Caki2 (cell line): ENCODE measurements at places on chromosomes 13 and 19. TPM values are rescaled to one million over a fixed set of nuclear protein-coding genes. Genes with fewer than 3 reads are reported as not detected.

DNA sequence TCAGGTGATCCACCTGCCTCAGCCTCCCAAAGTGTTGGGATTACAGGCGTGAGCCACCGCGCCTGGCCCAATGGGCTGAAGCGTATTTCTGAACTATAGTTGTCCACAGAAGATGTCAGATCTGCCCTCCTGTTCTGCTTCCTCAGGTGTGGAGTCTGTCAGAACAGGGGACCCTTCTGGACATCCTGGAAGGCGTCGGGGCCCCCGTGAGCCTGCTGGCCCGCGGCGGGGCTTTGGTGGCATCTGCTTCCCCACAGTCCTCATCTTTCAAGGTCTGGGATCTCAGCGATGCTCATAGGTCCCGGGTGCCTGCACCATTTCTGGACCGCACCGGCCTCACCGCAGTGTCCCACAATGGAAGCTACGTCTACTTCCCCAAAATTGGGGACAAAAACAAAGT lies 29.5 kb upstream of the SIN3B start:
- DNase-seq: no peak

- DNase-seq: no peak
Measured at GRCh38 chr19:29673451-29674371, 8.4 kb downstream of the PLEKHF1 start.

- no peak for DNase-seq
Measured at GRCh38 chr13:34401696-34402095, 540.4 kb upstream of the NBEA start.

DNA sequence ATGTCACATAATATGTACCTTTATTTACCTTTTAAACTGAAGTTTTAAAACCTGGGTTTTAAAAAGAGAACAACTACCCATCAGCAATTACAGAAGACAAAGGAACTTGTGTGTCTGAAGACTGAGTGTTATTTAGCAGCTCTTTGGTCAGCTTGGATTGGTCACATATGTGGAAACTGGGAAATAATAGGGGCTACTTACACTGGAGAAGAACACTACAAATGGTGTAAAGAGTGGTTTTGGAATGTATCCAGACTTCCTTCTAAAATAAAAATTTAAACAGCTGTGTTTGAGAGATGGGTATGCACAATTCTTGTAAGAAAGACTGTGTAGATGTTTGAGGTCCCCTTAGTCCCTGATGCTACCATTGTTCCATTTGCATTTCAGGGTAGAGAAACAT lies 13.3 kb downstream of the TNFRSF19 start:
- no peak for DNase-seq

- DNase-seq: no peak
Measured at GRCh38 chr13:111166882-111167675, 52.0 kb downstream of the ARHGEF7 start.

DNA sequence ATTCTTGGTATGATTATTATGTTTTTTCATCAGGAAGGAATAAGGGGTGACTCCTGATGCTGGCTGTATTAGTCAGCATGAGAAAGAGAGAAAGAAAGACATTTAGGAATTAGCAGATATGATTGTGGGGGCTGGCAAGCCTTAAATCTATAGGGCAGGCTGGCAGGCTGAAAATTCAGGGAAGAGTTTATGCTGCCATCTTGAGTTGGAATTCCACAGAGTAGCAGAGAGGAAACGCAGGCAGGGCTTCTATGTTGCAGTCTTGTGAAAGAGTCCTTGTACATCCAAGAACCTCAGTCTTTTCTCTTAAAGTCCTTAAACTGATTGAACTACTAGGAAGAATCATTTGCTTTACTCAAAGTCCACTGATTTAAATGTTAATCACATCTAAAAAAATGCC lies 262.7 kb upstream of the SLC10A2 start:
- no peak for DNase-seq

- no peak for DNase-seq
Measured at GRCh38 chr13:55728247-55728646, 1412.5 kb upstream of the PRR20A start.

- DNase-seq: no peak
Measured at GRCh38 chr19:42274065-42274682, 5.1 kb downstream of the CIC start.

DNA sequence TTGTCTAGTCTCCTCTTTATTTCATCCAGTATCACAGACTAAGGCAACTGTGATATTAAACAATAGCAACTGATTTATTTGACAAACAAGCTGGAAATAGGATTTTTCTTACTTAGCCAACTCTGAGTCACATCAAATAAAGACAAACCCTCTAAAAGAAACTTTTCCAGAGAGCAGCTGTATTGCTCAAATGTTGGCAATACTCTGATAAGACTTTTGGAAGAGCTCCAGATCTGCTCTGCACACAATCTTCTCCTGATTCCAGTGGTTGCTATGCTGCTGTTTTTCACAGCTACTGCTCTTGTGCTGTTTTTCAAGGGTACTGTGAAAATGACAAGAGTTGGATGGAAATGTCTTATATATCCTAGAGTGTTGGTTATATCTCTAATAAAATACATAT lies 1479.2 kb downstream of the SLITRK5 start:
- no peak for DNase-seq

DNA sequence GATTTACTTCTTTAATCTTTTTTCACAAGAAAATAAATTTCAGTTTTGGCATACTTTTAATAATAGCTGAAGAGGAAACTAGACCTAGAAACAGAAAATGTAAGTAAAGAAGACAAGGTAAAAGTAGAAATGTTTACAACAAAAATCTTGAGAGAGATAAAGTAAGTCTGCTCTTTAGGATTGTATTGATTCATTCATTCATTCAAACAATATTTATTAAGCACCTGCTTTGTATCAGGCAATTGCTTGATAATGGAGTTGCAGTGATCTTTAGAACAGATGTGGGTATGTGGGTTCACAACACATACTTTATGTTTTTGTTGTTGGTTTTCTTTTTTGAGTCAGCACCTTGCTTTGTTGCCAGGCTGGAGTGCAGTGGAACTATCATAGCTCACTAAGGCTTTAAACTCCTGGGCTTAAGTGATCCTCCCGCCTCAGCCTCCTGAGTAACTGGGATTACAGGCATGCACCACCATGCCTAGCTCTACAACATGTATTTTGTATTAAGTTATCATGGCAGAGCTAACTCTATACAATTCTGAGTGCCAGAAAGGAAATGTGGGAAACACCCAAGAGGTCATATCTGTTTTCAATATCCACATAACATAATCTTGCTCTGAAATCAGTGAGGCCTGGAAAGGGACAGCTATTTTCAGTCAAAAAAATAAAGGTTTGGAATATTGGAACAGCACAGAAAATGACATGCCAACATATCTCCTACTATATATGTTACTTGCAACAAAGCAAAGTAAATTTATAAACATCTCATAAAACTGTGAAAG lies 8.8 kb upstream of the SPART start:
- no peak for DNase-seq

DNA sequence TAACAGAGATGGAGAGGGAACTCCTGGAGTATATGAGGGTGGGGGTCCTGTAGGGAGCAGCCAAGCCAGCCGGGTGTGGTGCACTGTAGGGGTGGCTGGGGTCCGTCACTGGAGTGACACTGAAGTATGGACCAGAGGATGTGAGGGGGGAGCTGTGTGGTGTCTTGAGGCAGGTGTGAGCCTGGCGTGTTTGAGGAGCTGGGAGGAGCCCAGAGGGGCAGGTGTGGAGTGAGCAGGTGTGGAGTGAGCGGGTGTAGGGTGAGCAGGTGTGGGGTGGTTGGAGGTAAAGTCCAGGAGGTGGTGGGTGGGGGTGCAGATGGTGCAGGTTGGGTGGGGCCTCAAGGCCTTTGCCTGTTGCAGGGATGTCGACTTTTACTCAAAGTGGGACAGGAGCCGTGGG lies 5.9 kb downstream of the B3GNT8 start:
- no peak for DNase-seq

GRCh38 chr19:40304306-40304705 lies 19.2 kb upstream of the AKT2 start:
- DNase-seq: no peak

DNA sequence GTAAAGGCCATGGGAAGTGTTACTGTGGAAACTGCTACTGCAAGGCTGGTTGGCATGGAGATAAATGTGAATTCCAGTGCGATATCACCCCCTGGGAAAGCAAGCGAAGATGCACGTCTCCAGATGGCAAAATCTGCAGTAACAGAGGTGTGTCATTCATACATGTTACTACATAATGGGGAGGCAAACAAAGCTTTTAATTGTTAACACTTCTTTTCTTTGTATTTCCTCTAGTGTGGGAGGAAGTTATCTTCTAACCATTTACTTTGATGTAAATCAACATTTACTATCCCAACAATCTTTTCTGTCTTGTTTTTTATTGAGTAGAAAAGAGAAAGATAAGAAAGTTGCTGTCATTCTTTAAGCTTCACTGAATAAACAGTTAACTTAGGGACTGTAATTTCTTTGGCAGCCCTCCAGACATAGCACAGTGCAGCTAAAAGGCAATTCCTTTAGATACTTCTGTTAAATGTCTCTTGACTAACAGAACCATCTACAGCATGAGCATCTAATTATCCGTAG lies 126.9 kb downstream of the ITGBL1 start:
- peak; percentile 81 for DNase-seq

- DNase-seq: no peak
Measured at GRCh38 chr19:35347930-35348298, 212 bp downstream of the FFAR1 start.

- no peak for DNase-seq
Measured at GRCh38 chr19:31597616-31598015, 248.4 kb upstream of the TSHZ3 start.

- DNase-seq: peak; percentile 78
Measured at GRCh38 chr19:34501339-34502320, 20.1 kb downstream of the WTIP start.

- DNase-seq: no peak
Measured at GRCh38 chr19:49110567-49110966, 3.6 kb upstream of the LIN7B start.

GRCh38 chr13:99722931-99723330 lies 221.7 kb downstream of the TM9SF2 start:
- no peak for DNase-seq

- DNase-seq: no peak
Measured at GRCh38 chr19:5664515-5664914, 15.8 kb downstream of the MICOS13 start.

- no peak for DNase-seq
Measured at GRCh38 chr13:47853236-47853635, 147.8 kb downstream of the SUCLA2 start.

DNA sequence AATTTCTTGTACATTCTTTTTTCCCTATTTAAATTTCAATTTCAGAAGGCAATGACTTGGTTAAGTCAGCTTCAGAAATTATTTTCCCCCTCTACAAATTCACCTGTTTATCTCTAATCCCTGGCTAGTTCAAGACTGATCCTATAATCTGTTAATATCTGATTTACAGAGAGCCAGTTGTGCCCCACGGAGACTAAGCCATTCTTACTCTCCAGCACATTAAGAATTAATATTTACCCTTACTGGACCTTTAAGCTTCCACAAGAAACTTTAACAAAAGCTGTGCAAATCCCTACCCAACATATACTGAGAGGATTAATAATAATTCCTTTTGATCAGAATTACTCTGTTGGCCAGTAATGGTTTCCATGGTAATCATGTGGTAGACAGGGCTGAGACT lies 786.2 kb downstream of the PCDH9 start:
- no peak for DNase-seq

GRCh38 chr13:74465271-74465670 lies 331.1 kb upstream of the KLF12 start:
- no peak for DNase-seq

DNA sequence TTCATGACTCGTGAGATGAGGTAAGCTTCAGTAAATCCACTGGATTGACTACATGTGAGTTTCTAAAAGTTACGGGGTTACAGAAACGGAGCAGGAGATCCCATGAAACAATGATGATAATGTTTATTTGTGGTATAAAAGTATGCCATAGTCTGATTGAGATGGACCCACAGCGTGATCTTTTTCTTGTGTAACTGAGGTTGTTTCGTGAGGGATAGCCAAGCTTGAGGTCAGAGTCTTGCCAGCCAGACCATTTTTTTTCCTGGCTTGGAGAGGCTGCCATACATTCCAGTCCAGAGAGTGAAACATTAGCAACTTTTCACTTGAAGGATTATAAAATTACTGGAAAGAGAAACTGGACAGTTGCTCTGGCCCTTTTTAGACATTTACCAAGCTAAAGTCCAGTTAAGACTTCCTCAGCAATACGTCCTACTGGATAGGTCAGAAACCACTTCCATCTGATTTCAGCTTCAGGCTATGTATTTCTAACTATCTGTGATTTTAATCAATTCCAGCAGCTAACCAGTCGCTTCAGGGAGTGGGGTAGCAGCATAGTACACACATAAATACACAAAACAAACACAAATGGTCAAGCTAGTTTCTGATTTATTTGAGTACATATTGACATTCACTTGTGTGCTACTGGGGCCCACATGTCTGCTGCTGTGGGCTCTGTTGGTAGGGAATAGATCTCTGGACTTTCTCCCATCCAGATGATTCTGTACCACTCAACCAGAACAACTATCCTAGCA lies 194.6 kb downstream of the POSTN start:
- no peak for DNase-seq

GRCh38 chr13:22447132-22447886 lies 733.5 kb upstream of the SGCG start:
- DNase-seq: no peak

DNA sequence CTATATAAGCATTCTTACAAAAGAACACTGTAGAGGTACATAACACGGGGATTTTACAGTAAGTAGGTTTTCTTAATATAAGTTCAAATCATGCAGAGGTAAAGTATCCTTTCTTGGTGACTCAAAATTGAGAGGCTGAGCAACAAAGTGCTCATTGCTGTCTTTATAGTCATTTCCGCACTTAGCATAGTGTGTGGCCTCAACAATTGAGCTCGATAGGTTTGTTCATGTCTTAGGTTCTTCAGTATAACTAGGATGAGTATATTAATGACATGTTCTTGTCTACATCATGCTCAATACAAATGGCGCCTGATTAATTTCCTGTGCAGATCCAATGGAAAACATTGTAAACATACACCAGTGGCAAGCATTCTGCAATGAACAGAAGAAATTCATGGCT lies 1.4 kb downstream of the WDFY2 start:
- DNase-seq: no peak

DNA sequence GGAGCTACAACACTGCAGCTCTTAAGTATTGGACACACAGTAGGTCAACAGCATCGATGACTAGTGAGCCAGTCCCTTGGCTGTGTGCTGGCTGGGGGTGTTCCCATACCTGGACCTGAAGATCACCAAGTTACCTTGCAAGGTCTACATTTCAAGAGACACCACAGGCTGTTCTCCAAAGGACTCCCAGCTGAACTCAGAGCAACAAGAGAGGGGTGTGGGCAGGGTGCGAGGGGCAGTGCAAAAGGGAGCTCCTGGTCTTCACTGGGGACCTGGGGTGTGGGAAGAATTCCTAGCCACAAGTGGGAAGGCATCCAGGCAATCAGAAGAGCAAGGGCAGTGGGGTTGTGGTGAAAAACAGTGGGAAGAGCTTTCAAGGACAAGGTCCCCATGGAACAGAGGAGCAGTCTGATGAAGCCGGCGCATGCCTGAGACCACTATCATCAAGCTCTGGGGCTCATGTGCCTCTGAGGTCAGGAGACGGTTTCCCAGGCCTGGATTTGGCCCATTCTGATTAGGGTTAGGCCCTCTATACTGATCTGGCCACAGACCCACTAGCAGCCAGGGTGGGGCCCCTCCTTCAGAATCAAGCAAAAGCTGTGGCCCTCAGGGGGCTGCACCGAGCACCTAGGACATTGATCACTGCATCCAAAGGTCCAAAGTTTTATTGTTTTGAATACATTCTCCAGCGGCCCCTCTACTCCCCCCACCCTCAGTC lies 4.7 kb upstream of the GSK3A start:
- DNase-seq: peak; percentile 16

Gene CCDC70
- not detected in 2 replicates for total RNA-seq

Gene ZNF729
- total RNA-seq: not detected in 2 replicates

Gene FAM174C
- total RNA-seq: 24.8 and 29.5 TPM in 2 replicates

Gene KCTD12
- total RNA-seq: 4.4 and 5.4 TPM in 2 replicates

Gene OR7G2
- not detected in 2 replicates for total RNA-seq

Gene CYP4F12
- total RNA-seq: 2.6 and 5.2 TPM in 2 replicates

Gene KMT5C
- total RNA-seq: 11.8 and 18.4 TPM in 2 replicates

Gene PLIN4
- 0.24 TPM in 1 of 2 replicates, not detected in the other for total RNA-seq
